NCI-H1417 treated with DMSO at 0.1 percent for 48 hours (cell line): ENCODE measurements at places on chromosomes 1 and 21.

DNA sequence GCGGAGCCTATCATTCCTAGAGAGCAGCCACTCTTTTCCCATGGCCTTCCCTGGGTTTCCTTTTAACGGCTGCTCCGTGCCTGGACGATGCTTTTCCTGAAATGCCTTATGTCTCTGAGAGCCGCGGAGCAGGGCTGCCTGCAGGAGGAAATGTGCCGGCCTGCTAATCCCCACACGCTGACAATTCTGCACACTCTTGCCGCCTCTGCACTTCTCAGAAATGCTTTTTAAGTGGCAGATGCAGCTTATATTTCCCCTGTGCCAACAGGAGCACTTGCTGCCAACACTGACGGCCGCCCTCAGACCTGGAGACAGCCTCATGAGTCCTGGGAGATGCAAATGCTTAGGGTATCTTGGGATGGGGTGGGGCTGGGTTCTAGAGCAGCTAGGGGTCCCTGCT lies 253.2 kb downstream of the GRIK3 start:
- DNase-seq, result no peak

GRCh38 chr1:174768516-174768915 lies 231.2 kb upstream of the CACYBP start:
- no peak for DNase-seq

DNA sequence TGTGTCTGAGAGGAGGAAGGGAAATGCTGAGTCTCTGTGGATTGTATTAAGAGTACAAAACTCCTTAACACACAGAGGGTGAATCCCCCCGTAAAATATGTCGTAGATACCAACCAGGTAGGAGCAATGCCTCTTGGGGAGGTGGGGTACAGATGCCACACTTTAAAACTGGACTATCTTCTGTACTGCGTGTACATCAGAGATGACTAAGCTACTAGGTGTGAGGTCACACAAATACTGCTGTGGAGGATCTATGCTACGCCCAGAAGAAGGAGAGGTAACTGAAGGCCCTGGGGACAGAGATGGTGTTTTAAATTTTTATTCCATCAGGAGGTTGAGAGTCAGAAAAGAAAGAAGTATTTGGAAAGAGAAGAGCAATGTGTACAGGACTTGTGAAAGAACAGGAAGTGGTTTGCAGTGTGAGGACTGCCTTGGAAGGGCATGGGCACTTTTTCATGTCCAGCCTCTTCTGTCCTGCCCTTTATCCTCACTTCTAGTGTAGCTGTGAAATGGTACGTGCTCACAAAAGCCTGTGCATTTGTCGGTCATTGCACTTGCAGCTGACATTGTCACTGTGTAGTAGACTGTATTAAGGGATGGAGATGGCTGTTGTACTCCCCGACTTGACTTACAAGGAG lies 287.8 kb upstream of the CHRM3 start:
- DNase-seq, result no peak

GRCh38 chr1:180267761-180268555 lies 37.9 kb downstream of the LHX4 start:
- no peak for DNase-seq

GRCh38 chr1:6591222-6591621 lies 11.4 kb downstream of the ZBTB48 start:
- no peak for DNase-seq

- no peak for DNase-seq
These were observed 17.4 kb upstream of the DIP2A start for GRCh38 chr21:46441331-46441730.

DNA sequence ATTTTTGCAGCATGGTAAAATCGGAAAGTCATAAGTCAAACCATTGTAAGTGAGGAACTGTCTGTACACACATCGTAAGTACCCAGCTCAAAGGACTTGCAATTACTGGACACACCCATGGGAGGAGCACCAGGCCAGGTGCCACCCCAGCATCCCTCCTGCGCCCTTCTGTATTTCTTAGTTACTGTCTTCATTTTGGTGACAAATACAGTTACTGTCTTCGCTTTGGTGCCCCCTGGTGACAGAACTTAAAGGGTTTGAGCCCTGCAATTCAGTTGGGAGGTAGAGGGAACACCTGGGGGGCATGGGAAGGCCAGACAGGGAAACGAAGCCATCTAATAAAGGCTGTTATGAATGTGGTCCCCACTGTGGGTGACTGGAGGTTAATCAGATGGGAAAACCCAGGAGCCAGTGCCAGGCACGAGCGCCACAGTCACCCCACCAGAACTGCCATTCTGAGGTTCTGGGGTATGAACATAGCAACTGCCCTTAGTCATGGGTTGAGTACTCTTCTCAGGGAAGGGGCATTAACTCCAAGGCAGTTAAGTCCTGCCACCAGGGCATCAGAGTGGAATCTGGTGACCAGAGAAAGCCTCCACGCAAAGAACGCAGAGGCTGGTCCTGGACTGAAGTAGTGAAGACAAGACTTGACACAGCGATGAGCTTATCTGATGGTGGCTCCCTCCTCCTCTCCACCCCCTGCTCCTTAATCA lies 612.9 kb downstream of the PTPRU start:
- no peak for DNase-seq

DNA sequence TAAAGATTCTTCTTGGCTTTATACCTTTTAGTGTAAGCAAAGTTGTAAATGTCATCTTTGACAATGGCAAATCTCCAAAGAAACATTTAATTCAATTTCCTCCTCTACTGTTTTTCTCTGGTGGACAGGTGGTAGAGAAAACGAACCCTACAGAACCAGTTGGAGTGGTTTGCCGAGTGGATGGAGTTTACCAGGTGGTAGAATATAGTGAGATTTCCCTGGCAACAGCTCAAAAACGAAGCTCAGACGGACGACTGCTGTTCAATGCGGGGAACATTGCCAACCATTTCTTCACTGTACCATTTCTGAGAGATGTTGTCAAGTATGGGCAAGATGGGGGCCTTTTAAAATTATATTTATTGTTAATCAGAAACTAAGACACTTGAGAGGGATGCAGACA lies 25.8 kb downstream of the UAP1 start:
- DNase-seq, result no peak

DNA sequence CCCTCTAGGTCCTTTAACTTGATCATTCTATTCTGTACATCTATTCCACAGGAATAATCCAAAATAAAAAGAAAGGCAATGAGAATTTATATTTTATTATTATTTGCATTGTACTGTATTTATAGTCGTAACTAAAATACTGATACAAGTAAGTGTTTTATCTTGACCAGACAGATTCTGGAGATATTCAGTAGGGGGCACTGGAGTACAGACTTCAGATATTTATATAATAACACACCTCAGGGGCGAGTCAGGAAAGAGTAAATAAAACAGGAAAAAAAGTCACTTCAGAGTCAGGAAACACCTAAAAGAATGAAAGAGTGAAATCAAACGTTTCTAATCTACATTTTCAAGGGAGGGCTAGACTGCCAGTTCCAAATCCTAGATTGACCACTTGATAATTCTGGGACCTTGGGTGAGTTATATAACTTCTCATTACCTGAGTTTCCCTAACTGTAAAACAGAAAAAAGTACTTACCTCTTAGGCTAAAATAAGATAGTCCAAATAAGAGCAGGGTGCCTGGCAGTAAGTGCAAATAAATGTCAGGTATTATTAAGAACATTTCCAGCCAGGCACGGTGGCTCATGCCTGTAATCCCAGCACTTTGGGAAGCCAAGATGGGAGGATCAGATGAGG lies 31.1 kb upstream of the MTF1 start:
- peak; percentile 16 for DNase-seq

DNA sequence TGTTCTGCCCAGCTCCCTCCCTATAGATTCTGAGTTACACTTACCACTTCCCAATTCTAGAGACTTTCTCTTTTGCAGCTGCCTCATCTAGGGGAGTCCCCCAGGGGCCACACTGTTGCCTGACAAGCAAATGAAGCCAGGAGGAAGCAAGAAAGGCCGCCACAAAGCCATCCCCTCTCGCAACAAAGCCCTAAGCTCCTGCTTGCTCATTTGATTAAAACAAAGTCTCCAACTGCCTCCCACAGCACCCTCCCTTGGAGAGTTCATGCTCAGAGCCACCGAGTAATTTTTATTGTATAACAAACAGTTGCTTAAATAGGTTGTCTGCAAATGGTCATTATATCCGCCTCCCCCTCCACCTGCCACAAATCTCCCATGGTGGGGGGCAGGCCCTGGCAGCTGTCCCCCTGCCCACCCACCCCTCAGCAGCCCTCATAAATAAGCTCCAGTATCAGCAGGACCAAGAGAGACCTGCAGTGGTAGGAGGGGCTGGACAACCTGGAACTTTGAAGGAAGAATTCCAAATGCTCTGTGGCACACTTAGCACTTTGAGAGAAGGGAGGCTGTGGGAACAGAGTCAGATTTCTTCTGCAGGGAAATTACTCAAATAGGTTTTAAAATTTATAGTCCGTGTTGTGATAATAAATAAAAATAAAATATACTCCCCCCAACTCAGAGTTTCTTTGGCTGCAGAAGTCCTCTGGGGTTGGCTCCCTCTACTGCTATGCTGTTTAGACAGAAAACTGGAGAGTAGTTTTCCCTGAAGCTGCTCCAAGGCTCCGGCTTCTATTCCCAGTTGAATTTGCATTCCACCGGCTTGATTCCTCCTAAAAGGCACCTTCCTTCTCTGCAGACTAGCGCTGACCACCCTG lies 237.5 kb downstream of the TTLL7 start:
- no peak for DNase-seq
